ENCODE measurements at places on chromosomes 12 and 14.

DNA sequence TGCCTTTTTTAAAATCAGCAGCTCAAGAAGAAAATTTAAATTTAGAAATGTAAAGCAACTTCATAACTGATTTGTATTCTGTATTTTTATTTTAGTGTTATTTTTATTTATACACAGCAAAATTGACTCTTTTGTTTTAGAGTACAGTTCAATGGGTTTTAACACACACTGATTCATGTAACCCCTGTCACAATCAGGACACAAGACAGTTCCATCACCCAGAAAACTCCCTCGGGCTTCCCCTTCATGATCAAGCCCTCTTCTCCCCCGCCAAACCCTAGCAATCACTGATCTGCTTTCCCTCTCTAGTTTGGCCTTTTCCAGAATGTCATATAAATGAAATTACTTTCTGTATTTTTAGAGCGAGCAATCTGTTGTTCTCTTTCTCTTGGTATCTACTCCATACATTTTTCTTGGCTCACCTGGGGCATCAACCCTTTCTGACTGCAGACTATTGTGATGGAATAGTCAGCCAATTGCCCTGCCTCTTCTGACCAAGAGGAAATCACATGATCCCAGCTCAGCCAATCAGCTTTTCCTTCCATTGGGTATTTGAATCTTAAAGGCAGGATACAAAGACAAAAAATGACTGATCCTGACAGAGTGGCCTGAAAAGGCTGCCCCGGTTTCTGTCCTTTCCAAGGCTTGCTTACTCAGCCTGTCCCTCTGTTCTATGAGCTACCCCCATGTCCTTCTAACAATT, 5.3 kb downstream of the SLC5A8 start:
- no peak for DNase-seq

- no peak for DNase-seq
Observed at GRCh38 chr12:49955899-49956662, 5.5 kb downstream of the AQP2 start.

- DNase-seq, result no peak
Observed at GRCh38 chr14:28776482-28777266, 10.1 kb downstream of the FOXG1 start.

DNA sequence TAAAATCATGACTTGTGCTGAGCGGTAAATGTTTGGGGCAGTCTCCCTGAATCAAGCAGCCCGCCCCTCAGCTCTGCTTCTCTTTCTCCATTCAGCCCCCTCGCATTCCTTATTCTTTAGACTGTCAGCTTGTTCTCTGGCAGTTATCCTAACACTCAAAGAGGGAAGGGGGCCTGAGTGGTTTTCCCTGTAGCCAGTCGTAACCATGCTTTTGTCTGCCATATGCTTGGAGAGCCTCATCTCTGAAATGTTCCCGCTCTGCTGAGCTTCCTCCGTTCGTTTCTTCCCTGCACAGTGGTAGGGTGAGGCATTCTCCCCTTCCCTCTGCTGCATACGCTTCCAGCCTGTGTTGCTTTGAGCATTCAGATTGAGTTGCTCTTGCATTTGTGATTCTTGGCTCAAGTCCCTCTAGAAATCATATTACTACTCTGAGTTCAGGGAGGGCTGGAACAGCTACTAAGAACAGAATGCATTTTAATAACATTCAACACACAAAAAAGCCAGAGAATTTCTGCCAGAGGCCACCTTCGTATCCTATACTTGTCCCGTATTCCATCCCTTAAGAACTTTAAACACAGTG, 119.7 kb downstream of the FBXL14 start:
- peak; percentile 98 for DNase-seq

- peak; percentile 43 for DNase-seq
Observed at GRCh38 chr12:123058980-123059379, 78.5 kb downstream of the ARL6IP4 start.

- DNase-seq, result no peak
Observed at GRCh38 chr12:63129927-63130326, 21.1 kb downstream of the AVPR1A start.

GRCh38 chr14:58717211-58717610, 79.4 kb downstream of the DACT1 start:
- peak; percentile 26 for DNase-seq

GRCh38 chr12:54593135-54593534, 4.7 kb upstream of the PPP1R1A start:
- DNase-seq, result no peak
